ENCODE measurements at places on chromosomes 11 and 22.

GRCh38 chr22:29593923-29594322, 9.5 kb upstream of the NF2 start:
- DNase-seq: no peak

GRCh38 chr22:20268279-20269012, at the start of gene RTN4R:
TSS of gene RTN4R (minus strand) at chr22:20268318. CDS start at chr22:20268092, 226 bp downstream.
- peak; percentile 85 for DNase-seq

DNA sequence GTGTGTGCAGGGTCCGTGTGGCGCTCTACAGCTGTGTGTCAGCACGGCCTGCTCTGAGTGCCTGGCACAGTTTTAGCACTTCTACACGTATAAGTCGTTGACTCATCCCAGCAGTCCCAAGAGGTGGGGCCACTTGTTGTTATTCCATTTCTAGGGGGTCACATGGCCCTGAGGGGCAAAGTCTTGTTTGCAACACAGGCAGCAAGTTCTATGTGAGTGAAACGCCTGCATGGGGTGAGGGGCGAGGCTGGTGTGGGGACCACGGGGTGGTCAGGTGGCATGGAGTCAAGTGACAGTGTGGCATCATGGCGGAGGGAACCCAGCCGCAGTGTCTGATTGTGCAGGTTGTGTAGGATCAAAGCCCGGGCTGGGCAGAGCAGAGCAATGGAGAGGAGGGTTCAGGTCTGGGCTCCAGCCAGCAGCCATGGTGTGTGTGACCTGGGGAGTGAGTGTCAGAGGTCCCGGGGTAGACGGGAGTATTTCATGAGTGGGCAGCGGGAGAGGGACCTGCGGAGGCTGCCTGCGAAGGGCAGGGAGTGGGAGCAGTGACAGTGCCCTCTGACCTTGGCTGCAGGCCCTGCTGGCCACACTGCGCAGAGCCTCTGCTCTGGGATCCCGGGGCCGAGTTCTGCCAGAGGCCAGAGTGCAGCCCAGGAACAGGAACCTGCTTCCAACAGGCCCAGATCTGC, 27.9 kb downstream of the SHANK3 start:
- no peak for DNase-seq

GRCh38 chr22:18063306-18063705, 14.5 kb upstream of the PEX26 start:
- no peak for DNase-seq

GRCh38 chr22:48959496-48959895, 868.2 kb downstream of the BRD1 start:
- DNase-seq: no peak

DNA sequence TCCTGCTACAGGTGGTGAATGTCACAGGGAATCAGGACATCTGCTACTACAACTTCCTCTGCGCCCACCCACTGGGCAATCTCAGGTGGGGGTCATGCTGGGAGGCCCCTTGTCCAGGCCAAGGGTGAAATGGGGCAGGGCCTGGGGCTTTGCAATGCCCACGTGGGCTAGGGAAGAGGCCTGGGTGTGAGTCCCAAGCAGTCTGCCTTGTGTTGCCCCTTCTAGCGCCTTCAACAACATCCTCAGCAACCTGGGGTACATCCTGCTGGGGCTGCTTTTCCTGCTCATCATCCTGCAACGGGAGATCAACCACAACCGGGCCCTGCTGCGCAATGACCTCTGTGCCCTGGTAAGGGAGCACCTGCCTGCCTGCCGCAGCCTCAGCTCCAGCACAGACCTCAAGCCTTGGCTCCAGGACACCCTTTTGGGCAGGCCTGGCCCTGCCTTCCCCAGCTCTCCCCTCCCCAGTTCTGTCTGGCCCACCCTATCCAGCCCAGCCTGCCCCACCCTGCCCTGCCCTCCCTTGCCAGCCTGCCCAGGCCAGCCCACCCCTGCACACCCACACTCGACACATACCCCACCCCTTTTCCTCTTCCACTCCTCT, 9.1 kb upstream of the TAGLN start:
- DNase-seq: no peak

GRCh38 chr11:7520981-7521487, 7.2 kb downstream of the PPFIBP2 start:
- no peak for DNase-seq

DNA sequence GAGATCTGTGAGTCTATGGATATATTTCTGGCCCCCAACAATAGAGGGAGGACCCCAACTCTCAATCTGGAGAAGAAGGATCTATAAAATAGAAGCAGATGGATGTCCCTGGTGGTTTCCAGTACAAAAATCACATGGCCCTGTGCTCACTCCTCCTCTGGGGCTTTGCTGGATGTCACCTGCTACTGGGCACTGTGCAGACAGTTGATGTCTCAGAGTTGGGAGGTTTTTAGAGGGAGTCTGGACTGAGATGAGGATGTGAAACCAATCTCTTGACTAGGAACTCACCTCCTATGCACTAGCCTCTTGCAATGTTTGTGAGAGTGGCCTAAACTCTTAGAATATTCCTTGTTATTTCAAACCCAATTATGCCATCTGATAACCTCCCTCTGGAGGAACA, 107.2 kb downstream of the SCN3B start:
- DNase-seq: no peak

DNA sequence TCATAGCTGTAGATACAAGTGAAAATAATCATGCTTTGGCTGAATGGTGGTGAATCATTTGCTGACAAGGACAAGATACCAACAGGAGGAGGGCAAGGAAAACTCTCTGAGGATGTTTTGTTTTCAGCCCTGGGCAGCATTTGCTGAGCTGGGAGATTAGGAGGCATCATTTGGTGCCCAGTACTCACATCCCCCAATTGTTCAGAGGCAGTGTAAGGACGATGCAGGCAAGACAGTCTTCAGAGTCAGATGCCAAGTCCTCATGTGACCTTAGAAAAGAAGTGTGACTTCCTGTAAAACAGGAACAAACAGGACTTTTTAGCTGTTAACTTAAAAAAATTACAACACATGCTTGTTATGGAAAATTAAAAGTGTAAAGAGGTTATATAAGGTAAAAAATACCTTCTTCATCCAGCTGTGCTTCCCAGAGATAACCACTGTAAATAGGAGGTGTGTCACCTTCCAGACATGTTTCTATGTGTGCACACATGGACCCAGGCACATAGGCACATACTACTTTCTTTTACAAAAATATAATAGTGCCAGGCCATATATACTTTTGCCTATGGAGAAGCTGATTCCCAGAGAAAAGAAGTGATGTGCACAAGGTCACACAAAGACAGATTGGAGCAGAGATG, 18.0 kb downstream of the CNTF start:
- DNase-seq: no peak

GRCh38 chr22:20656516-20656901, 117.4 kb upstream of the SERPIND1 start:
- no peak for DNase-seq

GRCh38 chr11:124041254-124041653, at the start of gene OR10G7:
TSS of gene OR10G7 (minus strand) at chr11:124041325. CDS start at chr11:124039001, 2,324 bp downstream.
- no peak for DNase-seq

- DNase-seq: no peak
Observed at GRCh38 chr11:14015711-14016110, 53.2 kb downstream of the SPON1 start.

DNA sequence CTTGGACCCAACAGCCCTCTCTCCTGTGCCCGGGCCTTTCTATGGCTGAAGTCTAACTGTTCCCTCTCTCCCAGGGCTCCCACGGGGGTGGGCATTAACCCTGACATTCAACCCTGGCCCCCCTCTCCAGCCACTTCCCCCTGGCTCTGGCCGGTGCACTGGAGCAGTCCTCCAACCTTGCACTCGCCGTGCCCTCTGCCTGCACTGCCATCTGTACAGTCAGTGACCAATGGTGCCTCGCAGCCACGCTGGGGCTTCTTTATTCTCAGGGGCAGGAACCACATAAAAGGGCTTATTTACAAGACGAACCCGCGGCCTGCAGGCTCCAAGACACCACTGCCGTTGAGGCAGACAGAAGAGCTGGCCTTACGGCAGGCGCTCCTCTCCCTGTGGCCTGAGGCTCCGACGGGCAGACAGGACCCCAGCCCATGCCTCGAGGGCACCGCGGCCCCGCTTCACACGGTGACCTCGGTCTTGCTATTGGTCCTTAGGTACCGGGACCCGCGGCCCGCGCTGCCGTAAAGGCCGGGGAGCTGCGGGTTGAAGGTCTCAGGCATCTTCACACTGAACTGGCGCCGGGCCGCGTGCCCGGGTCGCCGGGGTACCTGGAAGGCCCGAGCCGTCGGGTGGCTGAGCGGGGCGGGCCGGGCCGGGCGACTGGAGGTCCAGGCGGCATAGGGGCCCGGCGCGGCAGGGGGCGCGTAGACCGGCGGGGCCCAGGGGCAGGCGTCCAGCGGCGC, 5.4 kb downstream of the SHISA8 start:
- peak; percentile 68 for DNase-seq

Measured in retina (tissue), 1 donor.